Stimulated activated CD4-positive, alpha-beta T cell treated with anti-CD3 and anti-CD28 coated beads, Interleukin-15, amount 100 ng/mL, for 1 hour (primary cell): ENCODE measurements at places on chromosomes 3 and 15.

GRCh38 chr3:61704807-61705206 is 143.4 kb downstream of the PTPRG start:
- DNase-seq = no peak

- no peak for DNase-seq
Observed at GRCh38 chr15:76565366-76565765, 228.8 kb downstream of the ISL2 start.

- DNase-seq = no peak
Observed at GRCh38 chr15:96360581-96361308, 30.2 kb downstream of the NR2F2 start.

- no peak for DNase-seq
Observed at GRCh38 chr3:72100080-72100511, 315.1 kb upstream of the PROK2 start.

GRCh38 chr3:150911771-150912170 is 6.5 kb upstream of the MINDY4B start:
- DNase-seq = no peak
